ENCODE measurements at places on chromosomes 12 and 14.

GRCh38 chr12:64568298-64568697, 42.0 kb upstream of the RASSF3 start:
- no peak for DNase-seq

GRCh38 chr12:105274571-105274970, 38.6 kb upstream of the APPL2 start:
- DNase-seq: no peak

DNA sequence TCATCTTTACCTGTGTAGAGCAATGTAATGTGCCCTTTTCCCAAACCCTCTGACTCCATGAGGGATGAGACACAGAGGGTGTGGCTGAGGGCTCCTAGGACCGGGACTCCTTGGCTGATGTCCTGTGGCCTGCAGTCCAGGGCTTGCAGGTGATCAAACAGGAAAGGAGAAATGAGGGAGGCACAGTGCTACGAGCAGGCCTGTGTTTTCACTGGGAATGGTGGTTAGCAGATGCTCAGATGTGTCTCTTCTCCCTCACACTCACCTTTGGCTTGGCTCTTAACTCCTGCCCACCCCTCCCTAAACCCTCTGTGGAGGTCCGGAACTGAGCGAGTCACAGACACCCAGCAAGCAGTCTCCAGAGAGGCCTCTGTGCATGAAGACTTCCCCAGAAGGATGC, 254.4 kb downstream of the DAD1 start:
- DNase-seq: peak; percentile 65

- DNase-seq: no peak
These were observed 319.8 kb downstream of the ZFP36L1 start for GRCh38 chr14:68473069-68473468.

All from SW480 (cell line).